Activated naive CD4-positive, alpha-beta T cell treated with anti-CD3 and anti-CD28 coated beads for 36 hours (primary cell): ENCODE measurements at places on chromosomes 7 and 10. TPM values are rescaled to one million over a fixed set of nuclear protein-coding genes. Genes with fewer than 3 reads are reported as not detected.

GRCh38 chr7:43944286-43944685 lies 18.1 kb downstream of the UBE2D4 start:
- H3K4me1 ChIP-seq: no peaks in the 10 kb centered on the region
- peaks cover 9% of the 10 kb centered on the region for H3K36me3 ChIP-seq
- no peak overlapping the region for H3K27ac ChIP-seq
- no peak overlapping the region for H3K4me3 ChIP-seq
- no peaks in the 10 kb centered on the region for H3K27me3 ChIP-seq
- DNase-seq: no peak

- no peaks in the 10 kb centered on the region for H3K36me3 ChIP-seq
- H3K4me3 ChIP-seq: no peak overlapping the region
Observed at GRCh38 chr10:131113709-131114291, 197.7 kb downstream of the TCERG1L start.

TAS2R41 gene
- total RNA-seq: not detected

GRCh38 chr7:157738066-157738460 lies 401.3 kb downstream of the DNAJB6 start:
- no peaks in the 10 kb centered on the region for H3K36me3 ChIP-seq
- H3K27ac ChIP-seq: peak overlapping the region; percentile 40

- H3K4me1 ChIP-seq: no peaks in the 10 kb centered on the region
- no peak overlapping the region for H3K27ac ChIP-seq
- peaks cover 4% of the 10 kb centered on the region for H3K27me3 ChIP-seq
- no peak for DNase-seq
- H3K4me3 ChIP-seq: no peak overlapping the region
- H3K36me3 ChIP-seq: no peaks in the 10 kb centered on the region
Observed at GRCh38 chr10:77763453-77764430, 126.1 kb upstream of the KCNMA1 start.

GRCh38 chr7:80879849-80880248 lies 39.0 kb downstream of the SEMA3C start:
- H3K4me1 ChIP-seq: no peaks in the 10 kb centered on the region
- DNase-seq: no peak
- H3K4me3 ChIP-seq: no peak overlapping the region
- no peak overlapping the region for H3K27ac ChIP-seq
- H3K36me3 ChIP-seq: no peaks in the 10 kb centered on the region
- H3K27me3 ChIP-seq: no peaks in the 10 kb centered on the region

AKR1B1 gene
- 107 TPM for total RNA-seq

SYT15B gene
- total RNA-seq: 0.07 TPM

DNA sequence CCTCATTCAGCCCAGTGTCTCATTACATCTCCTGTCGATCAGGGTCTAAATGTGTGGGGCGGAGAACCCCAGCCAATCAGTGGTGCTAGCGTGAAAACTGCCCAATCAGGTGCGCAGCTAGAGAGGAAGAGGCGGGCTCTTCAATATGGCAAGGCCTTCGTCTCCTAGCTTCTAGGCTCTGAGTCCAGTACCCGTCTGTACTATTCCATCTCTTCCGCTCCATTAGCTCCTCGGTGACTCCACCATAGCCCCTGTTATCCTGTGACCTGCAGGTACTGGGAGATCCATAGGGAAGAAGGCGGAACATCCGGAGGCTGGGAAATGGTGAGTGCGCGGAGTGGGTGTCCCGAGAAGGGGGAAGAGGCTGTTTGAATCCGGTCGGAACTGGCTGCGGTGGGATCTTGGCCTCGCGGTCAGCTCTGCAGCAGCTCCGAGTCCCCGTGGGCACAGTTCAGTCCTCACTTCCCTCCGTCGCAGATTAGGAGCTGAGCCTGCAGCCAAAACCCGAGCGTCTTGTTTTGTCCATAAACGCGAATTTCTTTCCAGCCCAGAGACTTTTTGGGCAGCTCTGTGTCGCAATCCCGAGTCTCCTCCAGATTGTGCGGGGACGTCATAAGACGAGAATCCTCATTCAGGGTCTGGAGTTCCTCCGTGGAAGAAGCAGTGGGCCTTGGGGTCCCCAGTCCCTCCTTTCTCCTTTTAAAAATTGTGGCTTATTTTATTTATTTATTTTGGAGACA lies at the start of gene ZNF727:
ZNF727 (plus strand) TSS at position 134 of the 740 bp plus-strand sequence; CDS start at position 322, 188 bp downstream.
- H3K4me1 ChIP-seq: no peaks in the 10 kb centered on the region
- peak within 1 kb of the TSS; percentile 64 for H3K4me3 ChIP-seq
- peaks cover 5% of the 10 kb centered on the region for H3K36me3 ChIP-seq
- no peak within 1 kb of the TSS for H3K27ac ChIP-seq
- peaks cover 5% of the 10 kb centered on the region for H3K27me3 ChIP-seq
- peak; percentile 19 for DNase-seq

DNA sequence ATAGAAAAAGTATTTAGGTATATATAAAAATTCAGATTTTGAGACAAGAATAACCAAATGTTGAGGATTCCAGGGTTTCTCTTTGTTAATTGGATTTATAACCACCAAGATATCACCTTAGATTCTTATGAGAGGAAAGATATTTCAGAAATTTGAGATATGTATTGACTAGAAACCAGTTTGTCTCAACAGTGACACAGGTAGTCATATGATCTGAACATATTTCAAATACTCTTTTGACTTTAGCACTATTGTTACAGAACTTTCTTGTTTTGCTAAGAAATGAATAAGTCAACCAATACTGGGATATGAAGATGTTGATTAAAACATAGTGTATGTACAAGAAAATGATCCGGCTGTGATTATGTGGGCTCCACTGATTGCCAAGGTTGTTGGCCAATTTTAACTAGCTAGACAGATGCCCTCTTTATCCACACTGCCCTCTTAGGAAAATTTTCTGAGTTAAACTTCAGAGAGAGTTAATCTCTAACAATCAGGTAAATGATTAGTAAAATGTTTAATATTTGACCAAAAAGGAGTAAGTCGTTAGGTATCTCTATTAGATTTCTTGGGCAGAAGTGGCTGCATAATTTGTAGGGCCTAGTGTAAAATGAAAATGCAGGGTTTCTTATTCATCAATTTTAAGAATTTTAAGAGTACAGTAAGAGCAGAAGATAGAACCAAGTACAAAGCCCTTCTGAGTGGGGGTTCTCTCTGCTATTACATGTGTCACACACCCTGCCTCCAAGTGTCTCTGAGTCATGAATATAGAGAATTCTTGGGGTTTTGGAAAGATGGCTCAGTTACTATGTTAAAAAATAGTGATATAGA lies 376.0 kb downstream of the TFEC start:
- H3K27ac ChIP-seq: no peak overlapping the region
- no peak overlapping the region for H3K4me3 ChIP-seq
- no peak for DNase-seq
- no peaks in the 10 kb centered on the region for H3K4me1 ChIP-seq

KIAA1217 gene
- 0.57 TPM for total RNA-seq

DNA sequence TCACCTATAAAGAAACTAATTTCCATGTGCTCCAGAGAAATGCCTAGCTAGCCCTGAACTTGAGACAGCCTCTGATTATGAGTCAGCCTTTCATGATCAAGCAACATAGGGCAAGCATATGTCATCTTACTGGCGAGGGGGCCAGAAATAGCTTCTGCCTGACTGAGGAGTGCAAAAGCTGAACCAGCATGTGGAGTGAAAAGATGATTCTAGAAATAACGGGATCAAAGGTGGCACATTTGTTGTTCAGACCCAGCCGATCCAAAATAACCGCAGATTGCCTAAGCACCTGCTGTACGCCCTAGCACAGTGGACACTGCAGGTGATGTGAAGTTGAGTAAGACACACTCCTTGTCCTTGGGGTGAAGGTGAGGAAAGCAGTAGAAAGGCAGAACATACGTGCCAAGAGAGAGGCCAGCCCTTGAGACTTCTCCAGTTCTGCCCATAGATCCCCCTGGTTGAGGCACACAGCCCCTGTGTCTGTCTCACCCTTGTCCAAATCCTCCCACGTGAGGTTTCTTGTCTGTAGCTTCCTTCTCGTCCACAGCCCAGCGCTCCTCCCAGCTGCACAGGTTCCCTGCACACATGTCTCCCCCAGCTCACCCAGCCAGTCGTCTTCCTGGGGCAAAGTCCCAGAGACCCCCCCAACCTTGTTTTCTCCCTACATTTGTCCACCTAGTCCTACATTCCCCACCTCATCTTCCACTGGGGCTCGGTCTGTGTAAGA lies 2.8 kb upstream of the BCL7B start:
- DNase-seq: peak; percentile 37
- H3K4me3 ChIP-seq: no peak overlapping the region
- H3K27ac ChIP-seq: peak overlapping the region; percentile 10
- no peaks in the 10 kb centered on the region for H3K27me3 ChIP-seq

PAX2 gene
- total RNA-seq: not detected

- no peaks in the 10 kb centered on the region for H3K36me3 ChIP-seq
- no peak overlapping the region for H3K4me3 ChIP-seq
- no peak overlapping the region for H3K27ac ChIP-seq
- DNase-seq: no peak
- H3K27me3 ChIP-seq: no peaks in the 10 kb centered on the region
Observed at GRCh38 chr7:83457022-83457892, 191.7 kb downstream of the SEMA3E start.

DNA sequence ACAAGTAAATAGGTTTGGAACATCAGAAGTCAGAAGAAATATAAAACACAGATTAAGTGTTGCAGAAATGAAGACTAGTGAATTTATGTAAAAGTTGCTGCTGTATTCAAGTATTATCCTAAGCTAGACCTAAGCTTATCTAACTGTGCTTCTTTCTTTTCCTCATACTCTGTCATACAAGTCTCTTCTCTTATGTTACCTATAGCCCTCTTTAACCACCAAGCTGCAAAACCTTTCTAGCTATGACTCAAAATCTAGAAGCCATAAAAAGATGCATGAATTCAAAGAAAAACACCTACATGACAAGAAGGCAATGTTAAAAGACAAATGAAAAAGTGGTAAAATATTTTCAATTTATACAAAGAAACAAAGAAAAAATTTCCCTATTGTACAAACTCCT lies 23.0 kb downstream of the DENND11 start:
- no peak for DNase-seq
- H3K27me3 ChIP-seq: no peaks in the 10 kb centered on the region
- peaks cover 13% of the 10 kb centered on the region for H3K36me3 ChIP-seq
- H3K4me3 ChIP-seq: no peak overlapping the region
- H3K27ac ChIP-seq: no peak overlapping the region
- peaks cover 19% of the 10 kb centered on the region for H3K4me1 ChIP-seq

ADIRF gene
- total RNA-seq: not detected

NYAP1 gene
- 0.17 TPM for total RNA-seq

GRCh38 chr7:41107330-41107937 lies 595.5 kb downstream of the INHBA start:
- DNase-seq: no peak
- no peak overlapping the region for H3K27ac ChIP-seq

DRGX gene
- not detected for total RNA-seq

DNA sequence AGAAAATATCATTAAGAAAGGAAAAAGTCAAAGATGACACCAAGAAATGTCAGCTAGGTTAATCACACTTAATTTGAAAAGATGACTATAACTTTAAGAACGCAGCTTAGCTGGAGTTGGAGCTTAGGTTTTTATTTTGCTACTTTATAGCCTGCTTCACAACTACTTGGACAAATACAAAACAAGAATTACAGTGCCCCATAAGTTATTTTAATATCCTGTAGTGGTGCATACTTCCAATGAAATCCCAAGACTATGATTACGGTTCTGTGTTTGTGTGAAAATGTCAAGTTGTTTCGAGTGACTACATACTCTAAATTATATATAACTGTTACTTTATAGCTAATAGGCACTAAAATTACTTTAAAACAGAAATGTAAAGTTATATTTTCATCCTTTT lies 244.6 kb upstream of the MGMT start:
- H3K4me3 ChIP-seq: no peak overlapping the region
- H3K36me3 ChIP-seq: no peaks in the 10 kb centered on the region
- H3K27me3 ChIP-seq: no peaks in the 10 kb centered on the region
- no peak overlapping the region for H3K27ac ChIP-seq
- DNase-seq: no peak

ODAD2 gene
- total RNA-seq: 0.55 TPM

DNA sequence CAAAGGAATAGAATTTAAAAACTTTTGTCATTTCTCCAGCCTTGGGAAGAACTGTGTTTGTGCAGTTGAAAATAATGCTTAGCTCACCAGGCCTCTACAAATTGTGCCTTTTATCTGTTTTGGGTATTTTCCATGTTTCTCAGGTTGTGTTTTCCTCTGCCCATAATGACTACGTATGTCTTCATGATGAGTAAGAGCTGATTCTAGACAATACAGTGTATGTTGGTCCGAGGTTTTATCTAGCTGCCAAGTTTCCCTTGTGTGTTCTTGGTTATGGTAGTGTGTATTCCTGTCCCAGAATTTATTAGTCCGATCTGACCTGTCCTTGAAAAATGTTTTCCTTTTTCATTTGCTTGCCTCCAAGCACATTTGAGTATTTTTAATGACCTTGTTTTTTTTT lies 83.7 kb upstream of the GLCCI1 start:
- no peaks in the 10 kb centered on the region for H3K4me1 ChIP-seq
- peaks cover 2% of the 10 kb centered on the region for H3K36me3 ChIP-seq
- H3K4me3 ChIP-seq: no peak overlapping the region
- no peaks in the 10 kb centered on the region for H3K27me3 ChIP-seq
- no peak for DNase-seq

DNA sequence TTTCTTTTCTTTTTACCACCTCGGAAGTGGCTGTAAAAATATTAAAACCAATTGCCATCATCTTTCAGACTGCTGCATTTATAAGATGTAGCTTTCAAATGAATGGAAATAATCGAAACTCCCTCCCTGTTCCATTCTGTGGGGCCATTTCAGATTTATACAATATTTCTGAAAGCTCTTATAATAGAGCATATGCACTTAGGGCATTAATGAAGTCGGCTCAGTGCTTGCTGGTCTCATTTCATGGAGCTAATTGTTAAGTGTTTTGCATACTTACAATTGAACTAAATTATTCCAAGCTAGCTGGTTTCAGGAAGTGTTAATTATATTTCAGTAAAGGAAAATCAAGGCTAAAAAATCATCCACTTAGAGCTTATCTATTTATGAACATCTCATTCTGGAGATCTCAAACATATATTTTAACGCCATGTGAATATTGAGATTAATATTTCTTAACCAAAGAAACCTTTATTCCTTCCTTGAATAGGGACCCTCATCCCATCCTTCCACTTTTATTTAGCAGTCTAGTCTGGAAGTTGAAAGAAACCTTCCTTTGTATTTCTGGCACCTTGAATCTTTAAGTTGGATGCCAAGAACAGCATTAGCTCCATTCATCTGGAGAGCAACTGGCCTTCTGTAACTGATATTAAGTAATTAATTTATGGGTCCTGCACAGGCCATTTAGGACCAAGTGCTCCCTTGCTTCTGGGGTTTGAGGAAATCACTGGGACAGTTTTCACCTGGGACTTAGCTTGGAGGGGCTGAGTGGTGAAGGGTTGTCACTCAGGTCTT lies 45.1 kb downstream of the RPS24 start:
- H3K27ac ChIP-seq: no peak overlapping the region
- no peak overlapping the region for H3K4me3 ChIP-seq
- H3K4me1 ChIP-seq: no peaks in the 10 kb centered on the region
- no peaks in the 10 kb centered on the region for H3K27me3 ChIP-seq
- DNase-seq: no peak
- H3K36me3 ChIP-seq: no peaks in the 10 kb centered on the region

- H3K4me3 ChIP-seq: no peak overlapping the region
- H3K27ac ChIP-seq: no peak overlapping the region
- no peaks in the 10 kb centered on the region for H3K36me3 ChIP-seq
- no peak for DNase-seq
- H3K4me1 ChIP-seq: no peaks in the 10 kb centered on the region
Observed at GRCh38 chr7:22094413-22095342, 149.0 kb upstream of the CDCA7L start.

STK31 gene
- not detected for total RNA-seq

GRCh38 chr7:44987996-44988395 lies 9.2 kb upstream of the MYO1G start:
- no peaks in the 10 kb centered on the region for H3K27me3 ChIP-seq
- H3K27ac ChIP-seq: no peak overlapping the region
- H3K4me3 ChIP-seq: peak overlapping the region; percentile 99

CDK14 gene
- total RNA-seq: 0.42 TPM

ZPBP gene
- not detected for total RNA-seq
